Activated effector memory CD4-positive, alpha-beta T cell treated with anti-CD3 and anti-CD28 coated beads, Interleukin-2, amount 50 U/mL, for 16 hours (primary cell): ENCODE measurements at places on chromosomes 12 and 14.

- DNase-seq: no peak
Observed at GRCh38 chr14:52108823-52109222, 40.0 kb upstream of the NID2 start.

GRCh38 chr14:91409928-91410718 is 7.5 kb downstream of the CCDC88C start:
- peak; percentile 67 for DNase-seq

DNA sequence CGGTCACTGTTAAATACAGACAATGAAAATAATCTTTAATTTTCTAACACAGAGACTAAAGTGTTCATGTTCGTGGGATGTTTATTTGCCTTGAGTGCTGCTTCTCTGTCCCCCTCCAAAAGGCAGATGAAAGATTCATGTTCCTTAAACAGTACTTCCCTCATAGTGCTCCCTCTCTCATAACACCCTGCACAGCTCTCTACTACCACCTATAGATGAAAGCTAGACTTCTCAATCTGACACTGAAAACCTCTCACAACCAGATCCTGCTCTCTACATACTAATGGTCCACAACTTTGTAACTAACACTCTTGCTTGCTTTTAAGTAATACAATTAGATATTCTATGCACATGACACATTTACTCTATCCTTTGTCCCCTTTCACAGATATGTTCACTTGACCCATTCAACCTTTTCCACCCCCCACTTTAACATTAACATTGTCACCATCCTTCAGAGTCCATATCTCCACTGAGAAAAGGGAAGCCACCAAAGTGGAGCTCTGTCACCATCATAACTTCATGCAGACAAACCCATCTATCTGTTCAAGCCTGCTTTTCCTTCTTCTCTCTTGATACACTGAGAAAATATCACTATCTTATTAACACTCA is 266.4 kb upstream of the USP15 start:
- no peak for DNase-seq

DNA sequence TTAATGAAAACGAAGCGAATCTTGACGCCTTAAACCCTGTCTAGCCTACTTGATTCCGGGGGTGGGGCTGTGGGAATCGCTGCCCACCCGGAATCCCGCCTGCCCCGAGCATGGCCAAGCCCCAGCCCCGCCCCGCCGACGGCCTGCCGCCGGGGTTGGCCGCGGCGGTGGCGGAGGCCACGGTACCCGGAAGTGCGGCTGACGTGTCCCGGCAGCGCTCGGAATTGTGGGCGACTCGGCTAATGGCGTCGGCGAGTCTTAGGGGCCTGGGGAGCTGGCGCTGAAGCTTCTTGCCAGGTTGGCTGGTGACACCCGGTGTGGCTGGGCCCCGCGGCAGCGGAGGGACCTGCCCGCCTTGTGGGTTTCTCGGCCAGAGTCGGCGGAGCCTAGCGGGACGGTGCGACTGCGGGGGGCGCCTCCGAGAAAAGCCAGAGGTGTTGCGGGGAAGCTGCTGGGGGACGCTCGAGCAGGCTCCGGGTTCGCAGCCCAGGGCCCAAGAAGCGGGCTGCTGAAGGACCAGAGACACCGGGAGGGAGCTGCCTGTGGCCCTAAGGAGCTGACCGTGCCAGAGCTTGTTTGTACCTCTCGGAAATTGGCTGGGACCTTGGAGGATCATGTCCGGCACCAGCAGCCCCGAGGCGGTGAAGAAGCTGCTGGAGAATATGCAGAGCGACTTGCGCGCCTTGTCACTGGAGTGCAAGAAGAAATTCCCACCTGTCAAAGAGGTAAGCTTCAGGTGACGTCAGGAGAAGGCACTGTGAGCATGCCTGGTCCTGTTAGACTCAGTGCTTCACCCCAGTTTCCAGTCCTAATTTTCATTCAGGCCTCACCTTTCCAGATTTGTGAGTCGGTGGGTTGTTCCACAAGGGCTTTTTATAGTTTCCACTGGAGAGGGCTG is at the start of gene MON2:
MON2 (plus strand) TSS at position 233 of the 898 bp plus-strand sequence; CDS start at position 615, 382 bp downstream.
- DNase-seq: peak; percentile 96

- no peak for DNase-seq
Observed at GRCh38 chr14:90355540-90356518, 24.1 kb upstream of the NRDE2 start.

DNA sequence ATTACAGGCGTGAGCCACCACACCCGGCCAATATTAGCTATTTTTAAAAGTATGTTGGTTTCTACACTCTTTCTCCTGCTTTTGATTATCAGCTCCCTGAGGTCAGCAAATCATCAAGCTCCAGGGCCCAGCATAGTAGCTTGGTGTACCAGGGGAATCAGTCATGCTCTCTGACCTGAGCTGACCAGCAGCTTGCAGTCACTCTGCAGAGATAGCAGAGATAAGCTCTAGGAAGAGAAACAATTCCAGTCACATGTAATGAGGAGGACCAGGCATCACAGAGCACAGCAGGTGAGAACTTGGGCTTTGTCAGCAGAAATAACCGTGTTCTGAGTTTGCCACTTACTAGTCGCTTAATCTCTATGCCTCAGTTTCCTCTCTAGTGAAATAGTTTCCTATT is 8.5 kb downstream of the PLEKHD1 start:
- no peak for DNase-seq

DNA sequence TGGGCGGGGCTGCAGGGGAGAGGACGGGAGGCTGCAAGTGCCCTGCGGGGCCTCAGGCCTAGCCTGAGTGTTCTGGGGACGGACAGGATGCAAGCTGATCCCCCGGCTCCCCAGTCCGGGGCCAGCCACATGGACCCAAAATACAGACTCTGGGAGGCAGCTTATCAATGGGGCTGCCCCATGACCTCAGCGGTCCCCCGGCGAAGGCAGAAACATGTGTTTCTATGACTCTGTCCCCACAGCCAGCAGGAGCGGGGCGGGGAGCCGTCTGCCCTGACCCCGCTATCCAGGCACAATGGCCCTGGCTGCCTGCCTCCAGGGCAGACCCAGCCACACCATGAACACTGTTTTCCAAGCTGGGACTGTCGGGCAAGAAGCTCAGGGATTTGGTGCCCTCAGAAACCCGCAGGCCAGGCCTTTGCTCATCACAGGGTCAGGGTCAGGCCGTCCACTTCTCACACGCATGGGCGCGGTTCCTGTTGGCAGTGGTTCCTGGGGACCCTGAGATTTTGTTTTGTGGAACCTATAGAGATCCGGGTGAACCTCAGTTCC is 75.0 kb downstream of the RFLNA start:
- no peak for DNase-seq

GRCh38 chr14:106129274-106129673 is 602.9 kb downstream of the TMEM121 start:
- peak; percentile 69 for DNase-seq

- no peak for DNase-seq
Observed at GRCh38 chr14:79938185-79938584, 273.1 kb downstream of the DIO2 start.

DNA sequence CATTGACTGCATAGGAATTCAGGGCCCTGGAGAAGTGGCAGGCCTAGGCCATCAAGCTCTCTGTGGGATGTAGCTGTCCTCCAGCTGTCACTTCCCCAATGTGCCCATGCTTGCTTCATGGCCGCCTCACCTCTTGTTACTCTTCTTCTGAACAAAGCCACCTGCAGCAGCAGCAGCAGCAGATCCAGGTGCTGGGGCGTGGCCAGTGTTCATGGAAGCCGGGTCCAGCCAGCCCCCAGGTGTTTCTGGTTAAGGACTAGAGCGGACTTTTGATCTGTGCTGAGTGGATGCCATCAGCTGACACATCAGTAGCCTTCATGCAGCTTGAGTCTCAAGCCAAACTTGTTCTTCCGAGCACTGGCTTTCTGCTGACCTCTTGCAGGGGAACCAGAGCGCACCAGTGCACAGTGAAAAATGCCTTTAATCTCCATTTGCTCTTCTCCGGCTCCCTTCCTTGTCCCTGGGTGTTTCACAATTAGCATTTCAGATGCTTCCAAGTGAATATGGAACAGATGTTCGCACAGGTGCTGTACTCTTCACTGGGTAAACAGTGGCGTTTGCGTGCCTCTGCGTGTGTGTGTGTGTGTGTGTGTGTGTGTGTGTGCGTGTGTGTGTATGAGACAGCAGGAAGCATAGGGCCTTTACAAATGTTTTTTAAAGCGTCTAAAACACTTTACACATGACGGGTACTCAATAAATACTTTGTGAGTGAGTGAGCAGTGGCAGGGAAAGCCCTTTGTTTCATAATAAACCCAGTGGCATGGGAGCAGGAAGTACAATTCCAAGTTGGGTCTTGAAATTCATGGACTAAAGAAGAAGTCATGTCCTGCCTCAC is 20.1 kb downstream of the TPCN1 start:
- DNase-seq: no peak

- no peak for DNase-seq
Observed at GRCh38 chr12:84313323-84313675, 599.3 kb downstream of the SLC6A15 start.

- DNase-seq: peak; percentile 69
Observed at GRCh38 chr12:96045566-96045965, 10.2 kb upstream of the LTA4H start.

DNA sequence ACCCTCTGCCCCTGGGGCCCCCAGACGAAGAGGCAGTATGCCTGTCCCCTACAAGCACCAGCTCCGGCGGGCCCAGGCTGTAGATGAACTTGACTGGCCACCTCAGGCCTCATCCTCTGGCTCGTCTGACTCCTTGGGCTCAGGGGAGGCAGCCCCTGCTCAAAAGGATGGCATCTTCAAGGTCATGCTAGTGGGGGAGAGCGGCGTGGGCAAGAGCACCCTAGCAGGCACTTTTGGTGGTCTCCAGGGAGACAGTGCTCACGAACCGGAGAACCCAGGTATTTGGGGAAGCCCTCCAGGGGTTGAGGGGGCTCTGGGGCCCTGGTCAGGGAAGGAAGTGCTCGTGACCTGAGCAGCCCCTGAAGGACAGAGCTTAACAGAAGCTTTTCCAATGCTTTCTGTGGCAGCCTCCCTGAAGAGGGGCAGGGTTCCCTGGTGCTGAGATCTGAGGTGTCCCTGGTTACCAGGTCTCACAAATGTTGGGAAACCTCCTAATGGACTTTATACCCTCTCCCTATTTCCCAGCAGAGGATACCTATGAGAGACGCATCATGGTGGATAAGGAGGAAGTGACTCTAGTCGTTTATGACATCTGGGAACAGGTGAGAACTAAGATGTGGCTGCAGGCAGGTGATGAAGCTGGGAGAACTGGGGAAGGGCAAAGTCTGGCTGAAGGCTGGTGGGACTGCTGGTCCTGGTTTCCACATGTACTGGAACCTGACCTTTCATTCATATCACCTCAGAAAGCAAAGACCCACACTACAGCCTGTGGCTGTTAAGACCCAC is 1.9 kb downstream of the REM2 start:
- DNase-seq: no peak

- DNase-seq: no peak
Observed at GRCh38 chr12:33111850-33112249, 215.3 kb upstream of the PKP2 start.

DNA sequence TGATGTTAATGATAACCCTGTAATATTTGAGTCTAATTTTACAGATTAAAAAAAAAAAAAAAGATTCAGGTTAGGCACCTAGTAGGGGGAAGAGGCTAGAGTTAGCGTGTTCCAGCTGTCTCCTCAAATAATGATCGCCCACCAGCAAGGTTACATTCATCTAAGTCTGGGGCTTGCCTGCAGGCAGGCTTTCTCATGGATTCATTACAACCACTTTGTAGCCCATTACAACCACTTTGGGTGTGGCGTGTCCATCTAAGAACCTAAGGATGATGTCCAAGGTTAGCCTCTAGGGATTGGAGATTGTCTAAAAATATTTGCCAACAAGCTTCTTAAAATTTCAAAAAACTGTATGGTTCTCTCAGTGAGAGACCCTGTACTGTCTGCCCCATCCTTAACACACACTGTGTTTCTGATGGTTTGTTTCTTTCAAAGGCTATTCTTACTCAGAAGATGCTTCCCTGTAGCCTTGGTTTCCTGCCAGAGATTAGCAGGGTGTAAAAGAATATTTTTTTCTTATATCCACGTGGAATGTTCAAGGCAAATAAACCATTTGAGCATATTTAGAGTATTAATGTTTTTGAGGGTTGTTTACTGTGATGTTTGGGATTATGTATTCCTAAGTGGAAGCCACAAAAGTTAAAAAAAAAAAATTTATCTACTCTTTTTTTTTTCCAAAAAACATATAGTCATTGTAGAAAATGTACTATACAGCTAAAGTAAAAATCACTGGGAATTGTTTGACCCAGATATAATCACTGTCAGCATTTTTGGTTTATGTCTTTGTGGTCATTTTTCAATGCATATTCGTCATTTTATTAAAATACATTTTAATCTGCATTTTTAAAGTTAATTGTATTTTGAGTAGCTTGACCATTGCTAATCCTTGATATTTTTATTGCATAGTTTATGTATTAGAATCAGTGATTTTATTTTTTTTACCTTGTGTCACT is 1.7 kb downstream of the DYNC1H1 start:
- DNase-seq: no peak

DNA sequence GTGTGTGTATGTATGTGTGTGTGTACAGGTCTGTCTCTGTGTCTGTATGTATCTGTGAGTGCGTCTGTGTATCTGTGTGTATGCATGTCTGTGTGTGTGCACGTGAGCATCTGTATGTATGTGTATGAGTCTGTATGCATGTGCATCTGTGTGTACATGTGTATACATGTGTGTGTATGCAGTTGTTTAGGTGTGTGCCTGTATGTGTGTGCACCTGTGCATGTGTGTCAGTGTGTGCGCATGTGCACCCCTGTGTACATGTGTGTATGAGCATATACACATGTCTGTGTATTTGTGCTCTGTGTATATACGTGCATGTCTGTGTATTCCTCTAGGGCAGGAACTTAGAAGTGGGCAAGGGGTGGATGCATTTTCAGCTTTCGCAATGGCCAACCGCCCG is 116.0 kb downstream of the TMEM132C start:
- DNase-seq: no peak

GRCh38 chr12:7834701-7835100 is 38.0 kb downstream of the SLC2A14 start:
- no peak for DNase-seq

DNA sequence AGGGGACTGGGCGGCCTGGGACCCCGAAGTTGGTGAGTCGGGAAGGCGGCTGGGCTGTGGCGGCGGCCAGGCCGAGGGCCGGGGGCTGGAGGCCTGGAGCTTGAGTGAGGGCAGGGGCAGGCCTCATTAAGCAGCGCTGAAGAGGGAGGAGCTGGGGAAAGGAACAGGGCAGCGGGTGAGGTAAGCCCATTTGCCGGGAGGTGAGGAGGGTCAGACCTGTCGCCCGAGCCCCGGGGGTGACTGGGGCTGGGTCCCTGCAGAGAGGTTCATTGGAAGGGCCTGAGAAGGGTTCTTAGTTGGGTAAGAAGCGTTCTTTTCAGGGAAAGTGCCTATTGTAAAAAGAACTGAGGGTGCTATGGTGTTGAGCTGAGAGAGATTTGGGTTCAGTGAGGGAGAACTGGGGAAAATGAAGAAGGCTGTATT is 441 bp downstream of the RAB5B start:
- no peak for DNase-seq

DNA sequence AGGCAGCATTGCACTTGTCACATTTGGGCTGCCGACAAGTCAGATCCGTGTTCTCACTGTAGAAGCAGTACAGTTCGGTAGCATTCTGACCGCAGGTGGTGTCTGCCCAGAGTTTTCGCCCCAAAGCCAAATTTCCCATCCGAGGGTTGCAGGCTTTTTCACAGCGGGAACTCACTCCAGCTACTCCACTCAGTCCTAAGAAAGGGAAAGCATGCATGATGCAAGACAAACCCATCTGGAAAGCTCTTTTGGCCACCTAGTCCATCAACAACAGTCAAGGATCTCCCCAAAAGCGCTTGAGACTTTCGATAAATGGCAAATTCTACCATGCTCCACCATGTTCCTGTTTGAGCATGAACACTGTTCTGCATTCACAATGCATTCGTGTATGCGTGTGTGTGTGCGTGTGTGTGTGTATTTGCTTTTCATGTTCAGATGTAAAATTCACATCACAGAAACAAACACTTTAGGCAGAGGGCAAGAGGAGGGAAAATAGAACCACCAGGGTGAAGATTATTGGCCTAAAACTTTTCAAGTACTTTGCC is 3.2 kb downstream of the NTN4 start:
- DNase-seq: no peak
